ENCODE measurements at places on chromosomes 12 and 14.

DNA sequence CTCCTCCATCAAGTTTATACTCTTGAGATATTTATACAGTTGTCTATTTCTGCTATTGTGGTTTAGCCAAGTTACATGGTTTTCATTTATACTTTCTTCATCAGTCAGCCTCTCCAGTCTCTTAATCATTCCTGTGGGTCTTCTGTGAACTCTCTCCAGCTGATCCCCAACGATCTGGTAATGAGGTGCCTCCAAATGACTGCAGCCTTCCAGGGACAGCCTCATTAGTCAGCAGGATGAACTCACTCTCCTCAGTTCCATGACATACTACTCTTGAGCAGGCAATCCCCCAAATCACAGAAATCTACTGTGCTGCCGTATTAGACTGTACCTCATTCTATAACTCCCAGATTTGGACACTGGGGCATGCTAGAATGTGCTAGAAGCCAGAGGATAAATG is 15.3 kb downstream of the AREL1 start:
- DNase-seq, result no peak

DNA sequence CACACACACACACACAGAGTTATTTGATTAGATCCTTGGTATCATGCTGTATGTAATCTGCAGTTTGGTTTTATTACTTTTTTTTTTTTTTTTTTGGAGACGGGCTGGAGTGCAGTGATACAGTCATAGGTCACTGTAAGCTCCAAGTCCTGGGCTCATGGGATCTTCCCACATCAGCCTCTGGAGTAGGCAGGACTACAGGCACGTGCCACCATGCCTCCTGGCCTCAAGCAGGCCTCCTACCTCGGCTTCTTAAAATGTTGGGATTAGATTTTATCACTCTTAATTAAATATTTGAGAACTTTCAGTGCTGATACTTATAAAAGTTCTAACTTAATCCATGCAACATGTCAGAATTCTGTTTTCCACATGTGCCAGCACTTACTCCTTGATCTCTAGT is 31.3 kb upstream of the PSEN1 start:
- no peak for DNase-seq

DNA sequence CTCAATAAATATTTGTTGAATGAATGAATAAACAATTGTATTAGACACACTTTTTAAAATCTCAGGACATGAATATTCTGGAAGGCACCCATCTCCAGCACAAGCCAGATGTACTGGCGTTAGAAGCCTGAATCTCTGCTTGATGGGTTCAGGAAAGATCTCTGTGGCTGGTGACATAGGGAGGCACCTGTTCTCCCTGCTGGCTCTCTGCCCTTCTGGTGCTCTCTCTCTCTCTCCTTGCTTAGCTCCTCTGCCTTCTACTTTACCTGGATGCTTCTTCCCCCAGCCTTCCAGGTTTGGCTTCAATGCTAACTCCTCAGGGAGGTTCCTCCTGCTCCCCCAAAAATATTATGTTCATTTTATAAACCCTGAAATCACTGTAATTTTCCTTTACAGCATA is 1.5 kb downstream of the CYP46A1 start:
- DNase-seq, result no peak

- peak; percentile 44 for DNase-seq
Measured at GRCh38 chr14:76386944-76387782, 11.2 kb downstream of the ESRRB start.

GRCh38 chr14:28361486-28361885 is 405.1 kb upstream of the FOXG1 start:
- no peak for DNase-seq

DNA sequence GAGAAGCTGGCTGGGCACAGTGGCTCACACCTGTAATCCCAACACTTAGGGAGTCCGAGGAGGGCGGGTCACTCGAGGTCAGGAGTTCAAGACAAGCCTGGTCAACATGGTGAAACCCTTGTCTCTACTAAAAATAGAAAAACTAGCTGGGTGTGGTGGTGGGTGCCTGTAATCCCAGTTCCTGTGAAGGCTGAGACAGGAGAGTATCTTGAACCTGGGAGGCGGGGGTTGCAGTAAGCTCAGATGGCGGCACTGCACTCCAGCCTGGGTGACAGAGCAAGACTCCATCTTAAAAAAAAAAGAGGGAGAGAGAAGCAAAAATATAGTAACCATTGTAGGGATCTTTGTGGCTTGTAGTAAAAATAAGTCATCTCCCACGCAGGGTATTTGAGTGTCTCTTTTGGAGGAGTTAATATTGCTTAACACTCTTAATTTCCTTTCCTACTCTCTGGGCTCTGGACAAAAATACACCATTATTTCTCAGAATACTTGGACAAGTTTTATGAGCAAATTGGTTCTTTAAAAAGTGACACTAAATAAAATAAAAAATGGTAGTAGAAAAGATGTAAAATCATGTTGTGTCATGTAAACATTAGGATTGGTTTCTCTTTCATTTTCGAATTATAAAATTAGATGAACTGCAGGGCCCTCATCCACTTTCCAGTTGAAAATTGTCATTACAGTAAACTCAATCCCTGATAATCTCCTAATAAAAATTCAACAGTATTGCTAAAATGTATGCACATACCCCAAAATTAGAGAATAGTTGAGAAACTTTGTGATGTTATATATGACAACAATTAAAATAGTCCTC is 61.1 kb upstream of the C12orf71 start:
- no peak for DNase-seq

GRCh38 chr14:68864361-68864750 is 71.5 kb upstream of the ZFP36L1 start:
- no peak for DNase-seq

DNA sequence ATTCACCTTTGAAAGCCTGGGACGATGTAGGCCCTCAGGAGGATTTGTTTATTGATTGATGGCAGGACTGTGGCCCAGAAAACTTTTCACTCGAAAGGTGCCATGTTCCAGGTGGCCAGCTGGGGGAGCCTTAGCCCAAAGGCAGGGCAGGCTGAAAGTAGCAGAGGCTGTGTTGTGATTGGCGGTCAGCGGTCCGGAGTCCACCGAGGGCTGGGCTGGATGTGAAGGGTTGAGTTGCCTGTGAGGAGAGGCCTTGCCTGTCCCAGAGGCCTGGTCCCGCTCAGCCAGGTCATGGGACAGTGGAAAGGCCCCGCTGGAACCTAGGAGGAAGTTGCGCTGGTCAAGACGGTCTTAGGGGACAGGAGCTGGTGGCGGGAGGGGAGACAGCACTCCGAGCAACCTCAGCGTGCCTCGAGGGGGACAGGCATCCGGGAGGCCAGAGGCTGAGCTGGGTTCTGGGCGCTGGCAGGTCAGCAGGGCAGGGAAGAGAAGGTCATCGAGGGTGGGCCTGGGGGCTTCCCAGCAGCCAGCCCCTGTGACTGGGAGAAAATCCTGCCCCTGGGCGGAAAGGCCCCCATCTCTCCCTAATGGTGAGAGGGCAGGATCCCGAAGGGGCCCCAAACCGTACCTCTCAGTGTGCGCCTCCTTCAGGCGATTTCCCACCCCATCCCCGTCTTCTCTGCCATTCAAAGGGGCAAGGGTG is 26.3 kb downstream of the CMA1 start:
- peak; percentile 12 for DNase-seq

GRCh38 chr12:48601013-48601756 is 31.3 kb upstream of the LALBA start:
- DNase-seq, result no peak

DNA sequence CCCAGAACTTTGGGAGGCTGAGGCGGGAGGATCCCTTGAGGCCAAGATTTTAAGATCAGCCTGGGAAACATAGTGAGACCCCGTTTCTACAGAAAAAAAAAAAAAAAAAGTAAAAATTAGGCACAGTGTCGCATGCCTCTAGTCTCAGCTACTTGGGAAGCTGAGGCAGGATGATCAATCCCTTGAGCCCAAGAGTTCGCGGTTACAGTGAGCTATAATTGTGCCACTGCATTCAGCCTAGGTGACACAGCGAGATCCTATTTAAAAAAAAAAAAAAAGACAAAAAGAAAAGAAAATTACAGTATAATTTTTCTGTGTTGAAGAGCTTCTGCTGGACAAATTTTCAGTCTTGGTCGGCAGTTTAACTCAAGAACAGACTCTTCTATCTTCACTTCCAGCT is 133.9 kb upstream of the FGD4 start:
- no peak for DNase-seq

GRCh38 chr12:108029051-108029835 is 99.8 kb upstream of the WSCD2 start:
- DNase-seq, result no peak

- no peak for DNase-seq
Measured at GRCh38 chr14:20413744-20414082, 412 bp upstream of the TEP1 start.

GRCh38 chr12:8912914-8913313 is 1.4 kb upstream of the PHC1 start:
- no peak for DNase-seq

DNA sequence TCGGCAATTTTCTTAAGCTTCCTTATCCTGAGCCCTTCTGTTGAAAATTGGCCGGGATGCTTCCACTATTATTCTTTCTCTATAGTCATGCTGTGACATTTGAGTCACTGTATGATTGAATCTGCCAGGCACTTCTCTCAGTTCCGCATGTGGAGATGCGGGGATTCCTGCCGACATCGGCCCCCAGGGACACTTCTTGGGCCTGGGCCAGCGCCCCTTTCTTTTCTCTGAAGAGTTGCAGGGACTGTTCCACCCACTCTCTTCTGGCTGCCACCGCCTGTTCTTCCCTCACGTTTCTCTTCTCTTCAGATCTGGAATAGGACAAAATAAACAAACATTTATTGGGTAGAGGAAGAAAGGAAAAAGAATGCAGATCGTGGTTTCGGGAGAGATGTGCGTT is 310.1 kb downstream of the ETNK1 start:
- DNase-seq, result no peak

DNA sequence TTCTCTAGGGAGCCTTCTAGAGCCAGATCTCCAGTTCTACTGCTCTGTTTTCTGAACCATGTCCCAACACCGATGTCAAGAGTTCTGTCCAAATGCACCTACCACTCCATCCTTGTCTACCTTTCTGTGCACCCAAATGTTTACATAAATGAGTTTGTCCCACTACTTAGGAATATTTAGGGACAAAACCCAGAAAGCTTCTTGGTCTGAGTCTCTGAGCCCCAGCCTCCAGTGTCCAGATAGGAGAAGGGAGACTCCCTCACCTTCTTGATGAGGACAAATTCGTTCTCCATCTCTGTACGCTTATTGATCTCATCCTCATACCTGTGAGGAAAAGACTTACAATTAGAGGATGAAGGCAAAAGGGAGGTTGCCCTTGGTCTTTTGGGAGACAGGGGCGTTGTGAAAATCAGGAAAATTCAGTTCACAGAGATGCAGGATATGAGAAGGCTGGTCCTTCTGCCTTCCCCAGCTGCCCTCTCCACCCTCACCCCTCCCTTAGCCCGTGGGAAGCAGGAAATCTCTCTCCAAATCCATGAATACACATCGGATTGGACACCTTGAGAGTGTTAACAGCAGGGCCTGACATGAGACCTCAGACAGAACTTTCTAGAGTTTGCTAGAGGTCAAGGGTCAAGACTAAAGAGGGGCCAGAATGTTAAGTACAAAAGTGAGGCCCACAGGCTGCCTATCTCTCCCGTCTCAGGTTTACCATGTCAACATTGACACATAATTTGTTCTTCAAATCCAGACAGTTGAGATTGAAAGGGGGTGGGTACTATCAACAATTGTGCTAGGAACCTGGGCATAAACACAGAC is 3.8 kb downstream of the KRT8 start:
- no peak for DNase-seq

DNA sequence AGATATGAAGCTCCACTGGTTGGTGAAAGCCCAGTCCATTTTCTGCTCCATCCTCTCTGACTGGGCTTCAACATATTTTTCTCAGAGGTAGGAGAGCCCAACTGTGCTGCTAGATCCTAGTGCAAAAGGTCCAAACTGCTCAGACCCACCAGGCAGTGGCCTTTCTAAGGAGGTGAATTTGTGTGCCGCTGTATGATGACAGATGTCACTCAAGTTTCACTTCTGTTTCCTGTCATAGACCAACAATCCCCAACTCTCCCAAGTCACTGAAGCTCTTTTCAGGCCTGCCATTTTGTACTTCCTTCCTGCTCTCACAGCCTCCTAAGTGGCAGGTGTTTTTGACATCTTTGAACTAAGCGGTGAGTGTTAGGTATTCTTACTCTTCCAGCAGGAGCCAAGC is 16.4 kb upstream of the RNASE4 start:
- no peak for DNase-seq

DNA sequence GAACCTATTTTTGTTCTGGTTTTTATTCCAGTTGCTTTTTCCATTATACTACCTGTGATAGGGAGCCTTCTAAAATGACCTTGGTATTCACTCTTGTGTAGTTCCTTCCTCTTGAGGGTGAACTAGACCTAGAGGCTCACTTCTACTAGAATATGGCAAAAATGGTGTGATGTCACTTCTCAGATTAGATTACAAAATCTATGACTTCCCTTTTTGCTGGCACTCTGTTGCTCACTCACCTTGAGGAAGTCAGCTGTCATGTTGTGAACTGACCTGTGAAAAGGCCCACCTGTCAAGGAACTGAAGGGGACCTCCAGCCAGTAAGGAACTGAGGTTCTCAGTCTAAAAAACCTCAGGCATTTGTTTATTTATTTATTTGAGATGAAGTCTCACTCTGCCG is 5.7 kb downstream of the MIPOL1 start:
- no peak for DNase-seq

DNA sequence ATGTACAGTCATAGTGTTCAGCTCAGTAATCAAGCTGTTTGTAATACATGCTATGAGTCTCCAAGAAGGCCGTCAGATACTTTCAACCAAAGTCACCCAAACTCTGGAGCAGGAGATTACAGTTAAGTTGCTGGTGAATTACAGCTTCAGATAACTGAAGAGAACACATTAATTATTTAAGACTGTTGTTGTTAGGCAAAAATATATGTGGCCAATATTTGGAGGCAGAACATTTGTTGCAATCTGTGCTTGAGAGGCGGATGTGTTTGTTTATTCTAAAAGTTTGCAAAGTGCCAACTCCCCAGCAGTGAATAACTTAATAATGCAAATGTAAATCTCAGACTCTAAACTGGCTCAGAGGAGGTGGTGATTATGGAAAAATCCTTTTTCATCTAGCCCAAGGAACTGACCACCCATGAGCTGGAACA is 300.7 kb upstream of the TBX3 start:
- no peak for DNase-seq

DNA sequence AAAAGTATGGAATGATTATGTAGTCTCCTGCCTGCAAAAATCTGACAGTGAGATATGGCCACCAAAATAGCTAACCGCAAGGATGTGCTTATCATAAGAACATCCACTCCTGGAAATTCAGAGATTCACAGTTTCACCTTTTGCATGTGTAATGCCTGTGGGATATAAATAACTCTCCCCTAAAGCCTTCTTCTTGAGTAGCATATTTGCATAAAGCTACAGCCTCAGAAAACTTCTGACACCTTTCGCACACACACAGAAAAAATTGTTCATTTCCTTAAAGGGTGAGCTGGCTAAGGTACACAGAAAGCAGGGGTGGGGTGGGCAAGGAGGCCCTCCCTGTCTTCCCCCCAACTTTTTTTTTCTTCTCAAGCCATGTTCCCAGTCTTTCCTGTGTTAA is 3.1 kb upstream of the IGF1 start:
- DNase-seq, result no peak

DNA sequence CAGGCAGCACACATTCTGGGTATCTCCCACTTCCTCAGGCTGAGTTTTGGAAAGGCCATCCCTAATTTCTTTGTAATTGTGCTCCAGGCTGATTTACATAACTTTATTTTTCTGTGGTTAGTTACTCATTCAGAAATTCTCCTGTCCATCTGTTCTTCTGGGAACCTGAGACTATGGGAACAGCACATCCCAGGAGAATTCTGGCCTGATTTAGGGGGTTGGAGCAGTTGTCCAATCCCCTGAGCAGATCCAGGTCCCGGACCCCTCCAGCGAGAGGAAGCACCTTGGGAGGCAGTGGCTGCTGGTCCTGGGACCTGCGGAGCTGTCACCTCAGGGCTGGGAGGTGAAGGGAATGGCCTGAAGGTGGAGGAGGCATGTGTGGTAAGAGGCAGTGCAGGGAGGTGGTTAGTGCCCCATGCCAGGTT is 40.4 kb downstream of the TSPAN9 start:
- no peak for DNase-seq
